ENCODE measurements at places on chromosomes 12 and 14.
A peak's percentile ranks its signal among the peaks of the same experiment; 100 is the strongest.

GRCh38 chr14:96178461-96179321, 25.9 kb upstream of the BDKRB2 start:
- DNase-seq: no peak

DNA sequence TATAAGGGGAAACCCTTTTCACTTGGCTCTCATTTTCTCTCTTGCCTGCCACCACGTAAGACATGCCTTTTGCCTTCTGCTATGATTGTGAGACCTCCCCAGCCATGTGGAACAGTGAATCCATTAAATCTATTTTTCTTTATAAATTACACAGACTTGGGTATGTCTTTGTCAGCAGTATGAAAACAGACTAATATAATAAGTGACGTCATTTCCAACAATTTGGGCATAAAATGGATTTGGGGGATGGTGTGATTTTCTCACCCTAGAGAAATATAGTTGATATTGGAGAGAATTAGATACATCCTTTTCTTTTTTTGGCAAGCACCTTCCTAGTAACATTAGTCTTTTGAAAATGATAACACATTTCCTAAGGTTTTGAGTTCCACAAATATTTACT, 490.5 kb downstream of the TMEM132D start:
- DNase-seq: no peak

GRCh38 chr14:66508846-66509621, 1.1 kb downstream of the GPHN start:
- DNase-seq: peak; percentile 39

DNA sequence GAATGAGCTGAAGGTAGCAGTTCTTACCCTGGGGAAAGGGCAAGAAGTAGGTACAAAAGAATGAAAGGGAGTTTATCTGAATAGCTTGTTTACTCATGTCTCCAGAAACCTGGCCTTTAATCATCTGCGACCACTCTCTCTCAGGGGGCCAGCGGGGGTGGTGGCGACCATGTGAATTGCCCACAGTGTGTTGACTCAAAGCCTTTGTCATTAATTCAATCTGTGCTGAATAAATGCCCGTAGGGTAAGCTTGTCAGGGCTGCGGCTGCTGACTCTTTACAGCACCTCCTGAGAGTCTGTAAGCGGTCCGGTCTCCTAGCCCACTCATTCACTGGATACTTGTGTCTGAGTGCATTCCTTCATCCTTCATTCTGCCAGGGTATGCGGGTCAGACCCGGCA, 874.4 kb downstream of the SLC6A15 start:
- DNase-seq: no peak

DNA sequence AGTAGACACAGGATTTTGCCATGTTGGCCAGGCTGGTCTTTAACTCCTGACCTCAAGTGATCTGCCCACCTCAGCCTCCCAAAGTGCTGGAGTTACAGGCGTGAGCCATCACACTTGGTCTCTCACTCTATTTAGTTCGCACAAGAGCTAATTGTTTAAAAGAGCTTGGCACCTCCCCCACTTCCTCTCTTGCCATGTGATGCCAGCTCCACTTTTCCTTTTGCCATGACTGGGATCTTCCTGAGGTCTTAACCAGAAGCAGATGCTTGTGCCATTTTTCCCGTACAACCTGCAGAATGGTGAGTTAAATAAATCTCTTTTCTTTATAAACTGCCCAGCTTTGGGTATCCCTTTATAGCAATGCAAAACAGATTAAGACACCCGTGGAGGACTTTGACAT, 200.1 kb upstream of the FRMD6 start:
- DNase-seq: no peak

- peak; percentile 80 for DNase-seq
These were observed 503.7 kb downstream of the GALC start for GRCh38 chr14:87489196-87489819.

DNA sequence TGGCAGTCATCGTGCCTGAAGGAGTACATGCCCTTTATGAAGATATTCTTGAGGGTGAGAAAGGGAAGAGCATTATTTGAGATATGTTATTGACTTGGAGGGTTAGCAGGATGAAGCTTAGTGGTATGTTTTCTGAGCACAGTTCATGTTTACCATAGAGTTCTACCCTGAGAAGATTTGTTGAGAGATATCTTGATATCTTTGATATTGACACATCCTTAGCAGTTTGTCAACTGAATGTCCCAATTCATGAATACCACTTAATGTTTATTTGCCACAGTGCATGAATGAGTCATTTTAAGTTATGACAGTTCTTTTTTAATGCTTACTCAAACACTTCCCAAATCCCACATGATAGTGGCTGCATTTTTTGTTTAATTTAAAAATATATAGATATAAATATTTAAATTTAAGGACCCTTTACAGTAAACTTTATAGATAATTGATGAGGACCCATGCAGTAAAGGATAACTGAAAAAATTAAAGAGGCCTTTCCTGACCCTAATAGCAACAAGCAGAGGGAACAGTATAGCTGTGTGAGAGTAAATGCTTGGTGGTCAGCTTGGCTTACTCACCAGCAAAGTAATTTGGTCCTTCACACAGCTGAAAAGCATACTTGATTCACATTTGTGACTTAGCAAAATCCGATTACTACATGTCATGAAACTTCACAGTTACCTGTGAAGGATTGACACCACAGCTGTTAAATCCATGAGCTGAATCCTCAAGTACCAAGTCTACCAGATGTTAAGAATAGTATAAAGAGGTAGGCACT, 25.8 kb downstream of the SLC39A9 start:
- no peak for DNase-seq

- DNase-seq: no peak
These were observed 199.3 kb downstream of the TTC7B start for GRCh38 chr14:90616881-90617280.

DNA sequence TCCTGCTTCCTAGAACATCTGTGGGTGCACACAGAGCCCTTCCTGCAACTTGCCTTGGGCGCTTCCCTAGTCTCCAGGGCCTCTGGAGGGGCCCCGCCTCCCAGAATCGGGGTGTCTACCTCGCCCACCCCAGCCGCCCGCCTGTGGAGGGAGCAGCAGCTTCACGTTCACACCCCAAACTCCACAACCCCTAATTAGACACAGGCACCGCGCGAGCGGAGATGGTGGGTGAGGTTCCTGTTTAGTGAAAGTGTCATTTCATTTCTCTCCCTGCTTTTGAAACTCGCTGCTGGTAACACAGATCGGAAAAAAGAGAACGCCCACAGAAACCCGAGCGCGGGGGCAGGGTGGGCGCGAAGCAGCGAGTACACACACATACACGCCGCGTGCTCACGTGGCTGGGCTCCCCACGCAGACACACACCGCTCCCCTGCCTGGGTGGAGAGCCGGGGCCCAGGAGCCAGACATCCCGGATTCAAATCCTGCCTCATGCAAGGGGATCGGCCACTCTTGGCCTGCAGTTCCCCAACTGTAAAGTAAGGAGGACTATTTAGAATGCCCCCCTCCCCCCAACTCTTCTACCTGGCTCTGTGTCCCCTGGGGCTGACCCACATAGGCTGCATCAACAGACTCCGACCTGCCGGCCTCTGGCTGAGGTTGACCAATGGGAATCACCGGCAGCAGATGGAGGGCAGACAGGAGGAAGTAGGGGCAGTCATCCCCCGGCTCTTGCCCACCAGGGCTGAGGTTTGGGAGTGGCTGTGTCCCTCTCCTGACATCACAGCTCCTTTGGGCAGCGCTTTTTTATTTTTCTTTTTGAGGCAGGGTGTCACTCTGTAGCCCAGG, 79.2 kb upstream of the NCOR2 start:
- no peak for DNase-seq

GRCh38 chr12:12182703-12183365, 84.0 kb downstream of the LRP6 start:
- peak; percentile 94 for DNase-seq

GRCh38 chr12:93151079-93151762, 222.1 kb upstream of the EEA1 start:
- no peak for DNase-seq

GRCh38 chr14:72084935-72085334, 152.7 kb downstream of the RGS6 start:
- DNase-seq: no peak

DNA sequence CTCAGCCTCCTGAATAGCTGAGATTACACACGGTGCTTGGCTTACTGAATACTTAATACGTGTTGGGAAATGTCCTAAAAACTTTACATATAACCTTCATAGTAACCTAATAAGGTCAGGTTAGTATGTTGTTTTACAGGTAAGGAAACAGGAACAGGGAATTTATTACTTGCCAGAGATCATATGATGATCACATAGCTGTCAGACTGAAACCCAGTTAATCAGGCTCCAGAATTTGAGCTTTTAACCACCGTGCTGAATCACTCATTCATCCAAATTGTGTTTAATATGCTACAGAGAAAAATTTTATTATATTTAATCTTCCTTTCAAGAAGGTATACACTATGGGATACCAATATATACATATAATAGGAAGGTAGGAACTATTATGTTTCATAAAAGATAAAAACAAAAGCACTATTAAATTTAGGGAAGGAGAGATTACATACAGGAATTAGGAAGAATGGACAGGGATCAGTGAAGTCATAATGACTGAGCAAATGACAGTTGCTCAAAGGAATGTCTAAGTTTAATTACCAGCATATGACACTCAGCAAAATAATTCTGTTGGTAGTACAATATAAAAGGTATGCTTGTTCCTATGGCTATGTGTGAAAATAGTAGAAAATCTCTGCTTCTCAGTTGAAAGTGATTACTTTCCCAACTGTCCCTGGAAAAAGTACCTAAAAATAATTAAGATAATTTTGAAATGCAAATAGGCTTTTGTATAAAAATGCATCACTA, 59.3 kb downstream of the HEATR5A start:
- DNase-seq: peak; percentile 7

GRCh38 chr12:80316222-80316621, 127.8 kb upstream of the PTPRQ start:
- DNase-seq: peak; percentile 5

- DNase-seq: peak; percentile 58
These were observed 328.7 kb downstream of the RAD51B start for GRCh38 chr14:68148276-68148675.

DNA sequence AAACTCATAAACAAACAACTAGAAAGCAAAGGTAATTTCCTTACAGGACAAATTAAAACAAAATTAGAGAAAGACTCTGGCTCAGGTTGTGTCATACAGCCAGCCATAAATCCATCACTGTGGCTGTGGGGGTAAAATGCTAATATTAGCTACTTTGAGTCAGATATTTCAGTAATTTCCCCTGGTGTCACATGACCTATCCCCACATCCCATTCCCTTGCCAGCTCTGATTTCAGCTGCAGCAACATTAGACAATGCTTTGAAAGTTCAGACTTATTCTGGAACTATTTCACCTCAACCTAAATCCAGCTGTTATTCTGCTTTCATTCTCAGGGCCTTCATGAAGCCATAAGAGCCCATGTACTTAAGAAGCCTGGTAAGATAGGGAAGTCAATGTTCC, 55.3 kb downstream of the RPL10L start:
- no peak for DNase-seq

- peak; percentile 4 for DNase-seq
These were observed 75.0 kb downstream of the TRMT5 start for GRCh38 chr14:60905923-60906322.

DNA sequence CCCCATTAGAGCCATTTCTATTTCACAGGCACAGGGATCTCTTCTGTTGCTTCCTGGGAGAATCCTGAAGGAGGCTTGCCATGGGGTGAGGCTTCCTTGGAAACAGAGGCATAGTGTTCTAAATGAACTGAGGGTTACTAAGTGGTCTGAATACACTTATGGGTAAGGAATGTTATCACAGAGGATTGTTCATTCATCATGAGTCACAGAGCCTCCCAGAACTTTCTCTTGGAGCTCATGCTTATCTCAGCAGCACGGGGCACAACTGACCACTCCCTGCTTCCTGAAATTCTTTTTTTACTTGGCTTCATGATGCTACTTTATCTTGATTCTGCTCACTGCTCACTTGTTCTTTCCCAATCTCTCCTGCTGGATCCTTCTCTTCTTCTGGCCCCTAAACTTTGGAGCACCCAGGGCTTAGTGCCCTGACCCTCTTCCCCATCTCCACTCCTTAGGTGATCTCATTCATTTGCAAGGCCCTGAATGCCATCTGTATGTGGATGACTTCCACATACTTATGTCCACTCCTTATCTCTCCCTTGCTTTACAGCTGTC, 57.9 kb downstream of the ANO6 start:
- DNase-seq: peak; percentile 98

GRCh38 chr14:76373456-76373855, 2.5 kb upstream of the ESRRB start:
- DNase-seq: no peak

- DNase-seq: no peak
These were observed 16.0 kb downstream of the PLD4 start for GRCh38 chr14:104940526-104941150.

DNA sequence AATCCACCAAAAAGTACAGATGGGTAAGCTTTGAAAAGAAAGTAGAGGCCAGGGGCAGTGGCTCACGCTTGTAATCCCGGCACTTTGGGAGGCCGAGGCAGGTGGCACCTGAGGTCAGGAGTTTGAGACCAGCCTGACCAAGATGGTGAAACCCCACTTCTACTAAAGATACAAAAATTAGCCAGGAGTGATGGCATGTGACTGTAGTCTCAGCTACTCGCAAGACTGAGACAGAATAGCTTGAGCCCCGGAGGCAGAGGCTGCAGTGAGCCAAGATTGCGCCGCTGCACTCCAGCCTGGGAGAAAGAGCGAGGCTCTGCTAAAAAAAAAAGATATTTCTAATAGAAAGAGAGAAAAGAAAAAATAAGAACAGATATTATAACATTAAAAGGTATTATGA, 134.2 kb upstream of the SLCO1C1 start:
- no peak for DNase-seq

- DNase-seq: no peak
These were observed 115.0 kb upstream of the EVL start for GRCh38 chr14:99950181-99950580.

- no peak for DNase-seq
These were observed 1316.9 kb upstream of the SEL1L start for GRCh38 chr14:82850576-82850975.

DNA sequence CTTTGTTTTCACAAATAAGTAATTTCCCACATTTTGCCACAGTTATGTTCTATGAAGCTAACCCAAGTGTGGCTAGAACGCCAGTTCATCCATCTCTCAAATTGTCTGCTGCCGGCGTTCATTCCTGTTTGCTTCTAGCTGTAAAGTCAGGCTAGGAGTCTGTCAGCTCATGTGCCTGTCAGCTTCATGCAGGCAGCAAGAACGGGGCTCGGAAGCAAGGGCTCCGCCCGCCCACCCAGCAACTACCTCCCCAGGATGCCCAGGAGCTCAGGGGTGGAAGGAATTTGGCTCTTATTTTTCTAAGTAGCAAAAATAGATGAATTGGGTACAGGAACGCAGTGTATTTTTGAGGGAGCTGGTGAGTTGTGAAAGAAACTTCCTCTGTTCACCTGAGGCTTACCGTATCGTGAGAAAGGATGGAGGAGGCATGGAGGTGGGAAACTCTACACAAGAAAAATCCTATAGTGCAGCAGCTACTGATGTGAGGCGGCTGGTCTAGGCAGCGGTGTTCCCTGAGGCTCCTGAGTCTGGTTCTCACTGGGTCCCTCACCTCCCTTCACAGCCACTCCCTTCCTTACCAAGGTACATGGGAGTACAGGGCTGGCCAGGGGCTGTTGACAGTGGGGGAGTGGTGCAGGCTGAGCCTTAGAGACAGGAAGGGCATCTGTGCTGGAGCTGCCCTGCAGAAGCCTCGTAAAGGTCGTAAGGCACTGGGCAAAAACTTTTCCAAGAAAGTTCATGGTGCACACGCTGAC, 54.5 kb upstream of the AMN start:
- DNase-seq: no peak

- DNase-seq: no peak
These were observed 1.3 kb upstream of the AEBP2 start for GRCh38 chr12:19437996-19438395.
